ENCODE measurements at places on chromosomes 3 and 15.

DNA sequence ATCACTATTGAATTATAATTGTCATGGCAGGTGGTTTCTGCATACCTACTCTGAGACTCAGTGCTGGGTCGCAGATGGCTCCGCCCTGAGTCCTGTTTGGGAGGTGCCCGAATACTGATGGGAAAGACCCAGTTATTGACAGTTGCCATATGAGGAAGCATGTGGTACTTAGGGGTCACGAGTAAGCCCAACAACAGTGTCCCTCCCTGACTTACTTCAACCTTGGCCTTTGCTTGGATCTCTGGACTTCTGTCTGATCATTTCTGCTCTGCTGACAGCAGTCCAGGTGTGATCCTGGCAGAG, 16.8 kb downstream of the MRAS start:
- no peak for DNase-seq

DNA sequence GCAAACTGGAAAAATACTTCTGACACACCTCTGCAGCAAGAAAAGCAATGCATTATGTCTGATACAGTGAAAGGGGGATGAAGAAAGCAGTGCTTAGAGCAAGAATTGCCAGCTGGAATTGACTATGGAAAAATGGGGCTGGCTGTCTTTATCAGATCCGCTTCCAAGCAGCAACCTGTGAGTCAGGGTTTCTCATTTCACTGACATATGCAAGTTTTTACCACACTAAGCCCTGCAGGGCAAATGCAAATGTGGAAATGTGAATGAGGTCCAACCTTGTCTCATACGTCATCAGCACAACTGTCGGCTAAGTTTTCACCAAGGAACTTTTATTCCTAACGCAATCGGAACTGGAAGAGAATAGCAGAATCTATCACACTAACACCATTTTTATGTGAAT, 172.5 kb upstream of the GADL1 start:
- no peak for DNase-seq

GRCh38 chr3:9828801-9829755, 14.7 kb downstream of the RPUSD3 start:
- DNase-seq = no peak

DNA sequence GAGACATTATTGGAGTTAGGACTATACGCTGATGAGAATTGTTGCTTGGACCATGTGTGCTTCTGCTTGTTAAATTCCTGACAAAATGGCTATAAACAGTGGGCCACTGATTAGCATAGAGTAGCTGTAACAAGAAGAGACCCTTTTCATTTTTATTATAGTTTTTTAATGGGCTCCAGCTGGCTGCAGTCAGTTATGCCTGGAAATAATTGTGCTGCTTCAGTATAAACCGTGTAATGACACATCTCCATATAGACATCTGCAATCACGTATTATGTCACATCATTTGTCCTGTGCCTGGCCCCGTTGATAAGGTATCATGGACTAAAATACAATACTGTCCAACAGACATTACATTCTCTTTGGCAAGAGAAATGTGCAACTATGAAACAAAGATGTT, 50.9 kb downstream of the ARPP21 start:
- no peak for DNase-seq
